Transverse colon (tissue), 4 donors: ENCODE measurements at places on chromosomes 6 and 20. TPM values are rescaled to one million over a fixed set of nuclear protein-coding genes. Genes with fewer than 3 reads are reported as not detected.

- DNase-seq: peak; percentile 33
These were observed 24.4 kb downstream of the KCNQ2 start for GRCh38 chr20:63448031-63448430.

DNA sequence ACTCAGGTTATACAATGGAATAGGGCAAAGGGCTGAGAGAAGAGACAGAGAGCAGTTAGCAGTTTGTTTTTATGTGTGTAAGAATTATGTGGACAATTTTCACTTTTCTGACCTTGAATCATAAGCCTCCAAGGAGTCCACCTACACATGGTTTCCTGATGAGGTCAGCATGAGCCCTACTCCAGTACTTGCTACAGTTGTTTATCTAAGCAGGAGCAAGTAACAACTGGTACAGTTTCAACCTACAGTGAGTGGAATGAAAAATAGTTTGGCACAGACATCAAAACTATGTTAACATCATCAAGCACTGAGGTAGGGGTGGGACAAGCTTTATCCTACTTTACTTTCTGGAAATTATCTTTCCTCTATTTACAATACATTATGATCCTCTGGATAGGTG is 426.7 kb upstream of the ID4 start:
- no peak for DNase-seq

SLC22A7 gene
- total RNA-seq: not detected

WFDC12 gene
- 0.68 TPM for total RNA-seq

DNA sequence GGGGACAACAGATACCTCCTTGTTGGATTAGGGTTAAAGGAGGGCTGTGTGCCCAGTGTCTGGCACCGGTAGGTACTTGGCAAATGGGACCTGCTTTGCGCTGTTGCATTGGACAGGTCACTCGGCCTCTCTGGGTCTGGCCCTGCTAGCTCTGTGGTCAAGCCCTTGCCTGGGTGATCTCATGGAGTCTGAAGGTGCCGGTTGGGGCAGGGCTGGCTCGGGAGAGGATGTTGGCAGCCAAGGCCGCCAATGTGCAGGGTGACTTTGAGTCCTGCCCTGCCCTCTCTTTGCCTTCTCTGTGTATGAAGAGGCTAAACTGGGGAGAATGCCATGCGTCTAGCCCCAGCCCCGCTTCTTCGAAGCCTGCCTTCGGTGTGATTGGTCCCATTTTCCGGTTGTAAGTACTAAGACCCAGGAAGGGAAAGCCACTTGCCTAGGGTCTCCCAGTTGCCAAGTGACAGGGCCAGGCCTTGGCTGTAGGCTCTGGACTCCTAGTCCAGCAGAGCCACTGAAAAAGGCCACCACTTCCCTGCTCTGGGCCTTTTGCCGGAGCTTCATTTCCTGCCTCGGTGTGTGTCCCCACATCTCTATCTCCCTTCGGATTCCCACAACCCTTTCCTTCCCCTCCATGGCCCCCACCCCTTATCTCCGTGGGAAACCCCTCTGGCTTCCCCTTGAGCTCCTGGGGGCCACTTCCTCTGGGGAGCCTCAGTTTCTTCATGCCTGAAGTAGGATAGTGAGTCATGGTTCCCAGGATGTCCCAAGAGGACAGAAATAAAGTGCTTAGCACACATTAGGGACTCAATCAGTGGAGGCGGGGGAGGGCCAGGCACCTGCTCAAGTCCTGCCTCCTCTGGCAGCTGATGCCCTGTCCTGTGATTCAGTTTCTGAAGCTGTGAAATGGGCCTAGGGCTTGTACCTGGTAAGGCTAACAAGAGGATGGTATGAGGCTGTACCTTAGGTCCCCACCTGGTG is 3.9 kb downstream of the SRC start:
- no peak for DNase-seq
